8988T (cell line): ENCODE measurements at places on chromosomes 11 and 22.

GRCh38 chr22:23786261-23786710, 480 bp upstream of the SMARCB1 start:
- DNase-seq = no peak

DNA sequence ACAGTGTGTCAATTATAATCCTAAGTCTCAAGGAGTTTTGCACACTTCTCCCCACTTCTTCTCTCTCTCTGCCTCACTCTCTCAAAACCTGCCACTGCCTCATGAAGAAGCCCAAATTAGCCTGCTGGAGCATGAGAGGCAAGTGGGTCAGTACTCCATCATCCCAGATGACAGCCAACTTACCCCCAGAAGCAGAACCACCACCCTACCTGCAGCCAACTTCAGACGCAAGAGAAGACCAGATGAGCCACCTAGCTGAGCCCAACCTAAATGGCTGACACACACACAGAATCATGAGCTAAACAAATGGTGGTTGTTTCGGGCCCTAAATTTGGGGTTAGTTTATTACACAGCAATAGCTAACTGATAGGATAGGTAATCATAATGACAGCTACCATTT, 61.2 kb downstream of the CD82 start:
- no peak for DNase-seq

DNA sequence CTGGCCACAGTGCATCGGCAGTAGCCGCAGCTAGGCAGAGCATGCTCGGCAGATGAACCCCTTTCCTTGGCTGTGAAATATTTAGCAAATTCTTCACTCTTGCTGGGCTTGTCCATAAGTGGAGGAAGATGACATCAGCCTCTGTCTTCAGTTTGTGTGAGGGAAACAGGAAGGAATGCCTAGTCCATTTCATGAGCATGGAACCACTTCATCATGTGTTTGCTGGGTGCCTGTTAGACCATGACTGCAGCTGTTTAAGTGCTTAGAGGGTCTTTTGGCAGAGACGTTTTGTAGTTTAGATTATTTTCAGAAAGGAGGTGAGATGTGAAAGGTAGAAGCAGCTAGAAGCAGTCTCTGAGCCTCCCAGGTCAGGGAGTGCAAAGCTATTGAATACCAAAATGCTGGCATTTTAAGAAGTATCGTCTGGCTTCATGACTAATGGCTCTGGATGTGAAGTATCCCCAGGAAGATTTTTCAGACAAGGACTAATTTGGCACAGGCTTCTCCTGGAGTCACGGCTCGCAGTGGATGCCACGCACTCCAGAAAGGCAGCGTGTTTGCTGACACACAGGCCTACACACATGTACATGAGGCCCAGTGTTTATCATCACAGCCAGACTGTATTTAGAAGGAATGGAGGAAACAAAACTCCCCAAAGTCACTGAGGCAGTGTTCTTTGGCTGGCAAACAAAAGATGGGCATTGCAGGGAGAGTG, 43.1 kb upstream of the GRAMD1B start:
- DNase-seq = no peak

DNA sequence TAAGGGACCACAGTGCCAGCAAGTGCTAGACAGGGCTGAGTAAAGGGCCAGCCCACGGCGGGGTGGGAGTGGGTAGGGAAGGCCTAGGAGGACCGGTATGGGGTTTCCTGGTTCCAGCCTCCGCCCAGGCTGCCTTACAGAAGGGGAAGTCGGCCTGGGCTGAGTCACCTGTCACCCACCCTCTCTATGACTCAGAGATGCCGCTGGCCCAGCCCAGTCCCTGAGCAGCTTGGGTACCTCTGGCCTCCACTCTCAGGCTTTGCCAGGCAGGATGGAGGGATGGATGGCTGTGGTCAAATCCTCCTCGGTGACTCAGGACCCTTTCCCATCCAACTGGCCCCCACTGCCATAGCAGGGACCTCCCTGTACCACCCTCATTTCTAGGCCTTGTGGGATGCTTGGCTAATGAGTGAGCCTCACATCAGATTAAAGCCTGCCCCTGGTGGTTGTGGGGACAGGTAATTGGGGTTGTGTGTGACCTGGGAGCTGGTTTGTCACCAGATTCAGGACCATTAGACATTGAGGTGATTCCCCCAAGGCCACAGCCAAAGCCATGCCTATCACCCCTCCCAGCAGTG, 13.9 kb downstream of the SLC35E4 start:
- DNase-seq = peak; percentile 86

DNA sequence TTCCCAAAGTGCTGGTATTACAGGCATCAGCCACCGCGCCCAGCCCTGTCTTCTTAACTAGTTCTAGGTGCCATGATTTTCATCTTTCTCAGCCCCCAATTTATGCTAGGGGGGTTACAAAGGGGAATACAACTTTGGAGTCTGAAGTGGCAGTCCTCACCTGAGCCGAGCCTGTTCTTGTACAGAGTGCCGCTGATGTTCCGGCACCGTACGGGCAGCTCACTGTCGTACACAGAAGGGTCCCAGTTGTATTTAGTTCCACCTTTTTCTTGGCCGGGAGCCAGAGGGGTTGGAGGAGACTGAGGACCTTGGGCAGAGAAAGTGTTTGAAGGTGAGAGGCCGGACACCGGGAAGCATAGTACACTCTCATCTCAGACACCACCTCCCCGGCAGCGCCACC, 7.3 kb downstream of the DEAF1 start:
- no peak for DNase-seq

- DNase-seq = no peak
These were observed 31.8 kb downstream of the DLG2 start for GRCh38 chr11:85595285-85595884.

GRCh38 chr11:128339792-128340191, 247.6 kb downstream of the ETS1 start:
- DNase-seq = no peak
